HTR-8/SVneo (cell line): ENCODE measurements at places on chromosomes 7 and 10.
A peak's percentile ranks its signal among the peaks of the same experiment; 100 is the strongest.

GRCh38 chr7:135659159-135659846 lies 3.0 kb upstream of the STMP1 start:
- DNase-seq, result no peak

GRCh38 chr7:70812511-70812910 lies 319.4 kb upstream of the GALNT17 start:
- no peak for DNase-seq

DNA sequence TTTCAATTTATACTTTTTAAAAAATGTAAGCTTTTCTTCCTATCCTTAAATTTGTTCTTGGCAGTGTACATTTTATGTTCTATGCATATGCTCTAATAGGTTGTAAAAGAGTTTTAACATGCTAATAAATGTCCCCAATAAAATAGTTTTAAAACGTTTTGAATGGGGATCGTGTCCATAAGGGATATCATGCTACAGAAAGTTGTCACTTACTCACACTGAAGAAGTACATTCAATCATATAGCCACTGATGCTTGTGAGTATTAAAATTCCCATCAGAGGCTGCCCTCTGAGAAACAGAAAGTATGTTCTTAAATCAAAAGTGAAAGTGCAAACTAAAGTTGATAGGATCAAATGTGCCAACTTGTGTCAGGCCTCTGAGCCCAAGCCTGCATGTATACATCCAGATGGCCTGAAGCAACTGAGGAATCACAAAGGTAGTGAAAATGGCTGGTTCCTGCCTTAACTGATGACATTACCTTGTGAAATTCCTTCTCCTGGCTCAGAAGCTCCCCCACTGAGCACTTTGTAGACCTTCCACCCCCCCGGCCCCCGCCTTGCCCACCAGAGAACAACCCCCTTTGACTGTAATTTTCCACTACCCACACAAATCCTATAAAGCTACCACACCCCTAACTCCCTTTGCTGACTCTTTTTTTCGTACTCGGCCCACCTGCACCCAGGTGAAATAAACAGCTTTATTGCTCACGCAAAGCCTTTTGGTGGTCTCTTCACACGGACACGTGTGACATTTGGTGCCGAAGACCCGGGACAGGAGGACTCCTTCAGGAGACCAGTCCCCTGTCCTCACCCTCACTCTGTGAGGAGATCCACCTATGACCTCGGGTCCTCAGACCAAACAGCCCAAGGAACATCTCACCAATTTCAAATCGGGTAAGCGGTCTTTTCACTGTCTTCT lies 877 bp upstream of the NOD1 start:
- no peak for DNase-seq

DNA sequence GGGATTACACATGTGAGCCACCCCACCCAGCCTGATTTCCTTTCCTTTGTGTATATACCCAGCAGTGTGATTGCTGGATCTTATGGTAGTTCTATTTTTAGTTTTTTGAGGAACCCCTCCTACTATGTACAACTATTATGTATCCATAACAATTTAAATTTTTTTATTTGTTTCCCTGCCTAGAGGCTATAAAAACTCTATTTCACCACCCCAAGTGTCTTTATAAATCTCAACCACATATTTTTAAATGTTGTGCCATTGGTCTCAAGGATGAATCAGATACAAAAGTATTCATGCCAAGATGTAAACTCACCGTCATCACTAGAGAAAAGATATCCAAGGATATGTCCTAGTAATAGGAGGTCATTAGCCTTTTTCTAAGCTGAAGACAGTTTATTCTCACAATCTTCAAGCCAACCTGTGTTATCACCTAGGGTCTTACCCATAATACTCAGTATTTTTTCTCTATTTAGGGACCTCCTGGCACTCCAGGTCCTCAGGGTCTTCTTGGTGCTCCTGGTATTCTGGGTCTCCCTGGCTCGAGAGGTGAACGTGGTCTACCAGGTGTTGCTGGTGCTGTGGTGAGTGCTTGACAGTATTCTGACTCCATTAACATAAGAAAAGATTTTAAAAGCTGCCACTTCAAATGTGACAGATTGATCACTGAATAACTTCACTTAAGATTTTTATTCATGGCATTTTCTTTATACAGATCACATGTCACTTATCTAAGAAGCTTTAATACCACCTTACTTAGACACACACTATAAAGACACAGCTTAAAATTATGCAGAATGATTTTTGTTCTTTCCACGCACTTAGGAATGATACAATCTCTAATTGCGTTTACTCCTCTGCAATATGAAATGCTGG lies 29.4 kb downstream of the COL1A2 start:
- DNase-seq, result peak; percentile 34

DNA sequence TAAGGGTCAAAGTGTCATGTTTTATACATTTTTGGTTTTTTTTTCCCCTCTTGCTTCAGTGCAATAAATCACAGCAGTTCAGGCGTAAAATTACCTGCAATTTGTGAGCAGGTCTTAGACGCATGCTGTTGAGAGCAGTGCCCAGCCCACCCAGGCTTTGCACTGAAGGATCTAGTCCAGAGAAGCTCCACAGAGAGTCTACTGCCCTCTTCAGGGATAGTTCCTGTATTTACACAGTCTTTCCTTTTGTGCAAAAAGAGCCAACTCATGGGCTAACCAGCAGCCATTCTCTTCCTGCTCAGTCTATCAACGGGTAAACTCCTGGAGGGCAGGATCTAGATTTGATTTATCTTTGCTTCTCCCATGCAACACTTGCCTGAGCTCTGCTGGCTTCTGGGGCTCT lies 82.2 kb upstream of the NAMPT start:
- no peak for DNase-seq

- no peak for DNase-seq
These were observed 117.5 kb upstream of the UNC5B start for GRCh38 chr10:71094712-71095390.

GRCh38 chr7:88281749-88282148 lies 24.9 kb downstream of the STEAP4 start:
- DNase-seq, result no peak

GRCh38 chr7:133912916-133913697 lies 214.0 kb upstream of the LRGUK start:
- DNase-seq, result no peak

DNA sequence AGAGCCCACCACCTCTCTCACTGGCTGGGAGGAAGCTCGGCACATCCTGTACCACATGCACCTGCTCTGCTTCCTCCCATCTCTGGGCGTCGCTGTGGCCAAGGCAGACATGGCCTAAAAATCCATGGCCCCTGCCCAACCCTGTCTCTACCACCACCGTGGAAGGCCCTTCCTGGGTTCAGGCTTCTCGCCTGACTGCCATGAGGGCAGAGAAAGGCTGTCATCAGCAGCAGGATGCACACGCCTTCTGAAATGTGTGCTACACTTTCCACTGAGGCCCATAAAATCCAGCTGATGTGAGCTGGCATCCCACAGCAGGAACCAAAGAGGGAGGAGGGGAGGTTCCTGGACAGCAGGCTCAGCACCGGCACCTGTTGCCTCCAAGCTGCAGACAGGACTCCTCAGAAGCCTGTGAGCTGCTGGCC lies 93.4 kb downstream of the PTPRN2 start:
- DNase-seq, result peak; percentile 12

DNA sequence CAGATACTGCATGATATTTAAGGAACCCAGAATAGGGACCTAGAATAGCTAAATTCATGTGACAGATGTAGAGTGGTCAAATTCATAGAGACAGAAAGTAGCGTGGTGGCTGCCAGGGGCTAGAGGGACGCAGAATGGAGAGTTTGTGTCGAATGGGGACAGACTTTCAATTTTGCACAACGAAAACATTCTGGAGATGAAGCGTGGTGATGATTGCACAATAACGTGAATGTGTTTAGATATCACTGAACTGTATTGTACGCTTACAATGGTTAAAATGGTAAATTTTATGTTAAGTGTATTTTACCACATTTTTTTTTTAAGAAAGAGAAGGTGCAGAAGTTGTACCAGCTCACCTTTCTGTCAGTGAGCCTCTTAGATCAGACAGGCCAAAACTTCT lies 137.8 kb upstream of the TNS3 start:
- no peak for DNase-seq

DNA sequence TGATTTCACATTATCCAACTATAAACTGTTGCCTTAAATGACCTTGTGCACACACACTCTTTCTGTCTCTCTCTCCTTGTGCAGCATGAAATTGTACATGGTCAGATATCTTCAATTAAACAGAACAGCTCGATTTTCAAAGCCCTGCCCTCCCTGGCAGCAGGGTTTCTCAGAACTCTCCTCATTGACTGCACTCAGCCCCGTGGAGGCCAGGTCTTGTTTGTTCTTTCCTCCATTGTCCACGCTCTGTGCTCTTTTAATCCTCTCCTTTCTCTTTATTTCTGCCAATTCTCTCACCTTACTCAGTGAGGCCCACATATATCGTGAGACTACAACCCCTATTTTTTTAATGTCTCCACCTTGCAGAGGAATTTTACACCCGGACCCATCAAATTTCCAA lies 175.9 kb upstream of the STK17A start:
- DNase-seq, result no peak

GRCh38 chr7:36287371-36288241 lies 102.1 kb upstream of the ANLN start:
- DNase-seq, result no peak

GRCh38 chr7:144787127-144787526 lies 48.7 kb downstream of the TPK1 start:
- DNase-seq, result no peak

GRCh38 chr7:50954716-50955115 lies 172.0 kb upstream of the GRB10 start:
- DNase-seq, result no peak

- DNase-seq, result no peak
These were observed 49.4 kb upstream of the RET start for GRCh38 chr10:43027331-43027955.

DNA sequence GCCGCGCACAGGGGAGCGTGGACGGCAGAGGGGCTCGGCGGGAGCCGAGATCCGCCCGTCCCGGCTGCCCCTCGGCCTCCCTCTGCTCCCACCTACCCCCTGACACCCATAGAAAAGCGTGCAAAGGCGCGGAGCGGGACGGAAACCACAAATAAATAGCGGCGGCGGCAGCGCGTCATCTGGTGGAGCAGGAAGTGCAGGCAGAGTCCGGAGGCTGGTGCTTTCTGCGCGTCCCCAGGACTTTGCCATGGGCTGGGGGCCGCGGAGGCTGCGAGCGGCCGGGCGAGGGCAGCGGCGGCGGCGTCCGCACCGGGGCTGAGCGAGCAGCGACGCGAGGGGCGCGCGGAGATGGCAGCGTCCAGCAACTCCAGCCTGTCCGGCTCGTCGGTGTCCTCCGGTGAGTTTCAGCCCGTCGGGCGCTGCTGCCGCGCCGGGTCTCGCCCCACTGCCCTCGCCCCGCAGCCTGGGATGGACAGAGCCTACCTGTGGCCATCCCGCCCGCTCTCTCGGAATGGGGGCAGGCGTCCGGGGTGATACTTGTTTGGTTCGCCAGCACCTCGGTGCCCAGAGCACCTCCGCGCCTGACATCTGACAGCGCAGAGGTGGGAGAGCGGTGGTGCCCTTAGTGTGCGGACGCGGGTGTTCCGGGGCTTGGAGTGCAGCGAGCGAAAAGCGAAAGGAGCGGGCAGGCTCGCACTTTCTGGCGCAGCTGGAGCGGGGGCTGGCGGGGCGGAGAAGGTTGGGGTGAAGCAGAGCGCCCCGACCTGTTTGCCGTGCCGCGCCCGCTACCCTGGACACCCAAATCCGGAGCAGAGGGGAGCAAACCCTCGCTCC lies at the start of gene CHN2:
TSS of gene CHN2 (plus strand) at position 182 of the 834 bp plus-strand sequence.
- DNase-seq, result peak; percentile 34

DNA sequence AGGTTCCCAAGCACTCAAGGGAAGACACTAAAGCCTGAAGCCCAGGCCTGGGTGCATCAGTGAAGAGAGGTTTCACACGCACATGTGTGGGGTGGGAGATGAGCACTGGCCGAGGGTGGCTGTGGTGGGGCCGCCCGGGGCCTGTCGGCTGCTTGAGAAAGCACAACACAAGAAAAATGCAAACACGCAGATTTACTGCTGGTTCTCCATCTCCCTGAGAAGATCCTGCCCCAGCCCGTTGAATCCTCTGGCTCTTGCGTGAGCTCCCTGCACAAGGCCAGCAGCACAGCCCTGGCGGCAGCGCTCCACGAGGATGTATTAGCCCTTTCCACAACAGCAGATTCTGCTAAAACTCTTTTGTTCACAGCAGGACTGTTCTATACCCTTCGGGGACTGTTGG lies 6.2 kb downstream of the ZNF511 start:
- no peak for DNase-seq

DNA sequence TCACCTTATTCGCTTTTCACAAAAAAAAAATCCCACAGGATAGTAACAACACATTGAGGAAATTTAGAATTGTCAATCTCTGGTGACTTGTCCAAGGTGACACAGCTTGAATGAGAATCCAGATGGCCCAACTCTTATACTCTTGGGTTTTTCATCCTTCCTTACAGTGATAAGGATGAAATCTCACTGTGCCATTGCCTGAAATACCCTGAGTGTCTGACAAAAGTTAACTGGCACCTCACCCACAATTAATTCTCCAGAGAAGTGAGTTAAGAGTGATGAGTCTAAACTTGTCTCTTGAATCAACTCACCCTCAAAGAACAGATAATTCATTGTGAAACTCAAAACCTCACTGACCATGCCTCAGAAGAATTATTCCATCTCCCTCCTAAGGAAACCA lies 18.9 kb downstream of the CHRM2 start:
- DNase-seq, result no peak

DNA sequence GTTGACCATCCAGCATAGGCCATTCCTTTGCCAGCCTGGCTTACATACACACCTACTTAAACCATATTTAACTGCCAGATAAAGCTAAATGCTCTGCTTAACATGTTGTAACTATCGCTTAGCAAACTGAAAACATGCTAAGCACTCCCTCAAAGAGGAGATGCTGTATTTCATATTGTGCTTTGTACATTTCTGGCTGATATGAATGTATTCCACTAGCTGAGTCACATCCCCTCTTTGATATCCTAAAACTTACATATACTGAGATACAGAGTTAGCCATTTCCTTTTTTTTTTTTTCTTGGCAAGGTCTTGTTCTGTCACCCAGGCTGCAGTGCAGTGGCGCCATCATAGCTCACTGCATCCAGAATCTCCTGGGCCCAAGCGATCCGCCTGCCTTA lies 99.4 kb downstream of the TPST1 start:
- no peak for DNase-seq
